ENCODE measurements at places on chromosomes 13 and 19.

DNA sequence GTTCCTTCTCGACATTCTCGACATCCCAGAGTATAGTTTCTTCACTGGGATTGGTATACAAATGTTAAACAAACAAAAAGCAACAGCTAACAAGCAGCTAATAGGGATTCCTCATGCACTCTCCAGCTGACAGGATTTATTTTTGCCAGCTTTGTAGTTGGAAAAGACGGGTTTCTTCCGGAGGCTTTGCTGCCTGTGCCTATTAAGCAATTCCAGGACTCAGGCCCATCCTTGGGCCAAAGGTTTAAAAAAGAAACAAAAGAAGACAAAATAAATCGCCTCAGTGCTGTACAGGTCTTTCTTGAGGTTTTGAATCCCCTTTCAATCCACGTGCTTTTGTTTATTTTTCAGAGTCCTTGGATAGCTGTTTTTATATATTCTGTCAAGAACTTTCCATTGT, 1414.5 kb upstream of the PCDH9 start:
- no peak for DNase-seq

- no peak for DNase-seq
Measured at GRCh38 chr13:77521194-77521593, 14.3 kb upstream of the SCEL start.

DNA sequence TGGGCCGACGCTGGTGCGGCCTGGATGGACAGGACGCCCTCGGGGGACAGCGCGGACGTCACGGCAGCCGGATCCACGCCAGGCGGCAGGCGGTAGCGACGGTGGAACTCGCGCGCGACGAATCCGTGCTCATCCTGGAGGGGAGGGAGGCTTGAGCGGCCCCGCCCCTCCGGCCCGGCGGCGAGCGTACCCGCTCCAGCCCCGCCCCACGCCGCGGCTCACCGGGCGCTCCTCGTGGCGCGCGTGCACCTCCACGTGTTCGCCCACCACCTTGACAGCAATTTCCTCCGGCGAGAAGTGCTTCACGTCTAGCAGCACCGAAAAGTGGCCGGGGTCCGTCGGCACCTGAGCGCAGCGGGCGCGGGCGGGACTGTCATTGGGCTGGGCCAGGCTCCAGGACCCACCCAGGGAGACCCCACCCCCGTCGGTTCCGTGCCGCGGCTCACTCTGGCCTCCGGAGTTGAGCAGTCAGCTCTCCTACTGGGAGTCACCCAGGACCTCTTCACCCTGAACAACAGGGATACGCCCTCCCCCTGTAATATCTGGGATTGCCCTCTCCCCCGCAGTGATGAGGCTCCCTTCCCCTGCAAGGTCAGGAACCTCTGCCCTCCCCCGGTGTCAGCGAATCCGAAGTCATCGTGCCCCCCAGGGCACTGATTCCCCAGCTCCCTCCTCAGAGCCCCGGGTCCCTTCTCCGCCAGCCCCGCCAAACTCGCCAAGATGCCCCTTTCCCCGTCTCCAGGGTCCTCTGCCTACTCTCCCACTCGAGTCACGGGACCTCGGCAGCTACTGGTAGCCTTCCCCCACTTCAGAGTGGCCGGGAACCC, 1.1 kb downstream of the HSPB6 start:
- DNase-seq: no peak

- peak; percentile 81 for DNase-seq
Measured at GRCh38 chr19:29528350-29528945, 2.7 kb downstream of the VSTM2B start.

DNA sequence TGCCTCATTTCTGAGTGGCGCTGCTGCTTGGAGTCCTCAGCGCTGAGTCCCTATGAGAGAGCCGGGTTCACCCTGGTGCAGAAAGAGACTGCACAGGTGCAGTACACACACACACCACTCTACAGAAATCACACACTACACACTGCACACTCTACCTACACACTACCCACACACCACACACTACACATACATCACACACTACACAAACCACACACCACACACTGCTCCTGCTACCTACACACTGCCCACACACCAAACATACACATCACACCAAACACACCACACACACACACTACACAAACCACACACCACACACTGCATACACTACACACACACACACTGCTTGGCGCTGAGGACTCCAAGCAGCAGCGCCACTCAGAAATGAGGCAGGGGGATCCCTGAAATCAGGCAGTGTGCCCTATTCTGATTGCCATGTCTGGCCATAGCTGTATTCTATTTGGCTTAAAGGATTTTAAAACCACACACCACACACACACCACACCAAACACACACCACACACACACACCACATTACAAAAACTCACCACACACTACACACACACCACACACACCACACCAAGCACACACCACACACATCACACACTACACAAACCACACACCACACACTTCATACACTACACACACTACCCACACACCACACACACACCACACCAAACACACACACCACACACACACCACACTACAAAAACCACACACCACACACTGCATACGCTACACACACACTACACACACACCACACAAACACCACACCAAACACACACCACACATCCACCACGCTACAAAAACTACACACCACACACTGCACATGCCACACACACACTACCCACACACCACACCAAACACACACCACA, 4.9 kb downstream of the MAG start:
- no peak for DNase-seq

- DNase-seq: peak; percentile 30
Measured at GRCh38 chr13:101150998-101151397, 265.3 kb downstream of the NALCN start.

DNA sequence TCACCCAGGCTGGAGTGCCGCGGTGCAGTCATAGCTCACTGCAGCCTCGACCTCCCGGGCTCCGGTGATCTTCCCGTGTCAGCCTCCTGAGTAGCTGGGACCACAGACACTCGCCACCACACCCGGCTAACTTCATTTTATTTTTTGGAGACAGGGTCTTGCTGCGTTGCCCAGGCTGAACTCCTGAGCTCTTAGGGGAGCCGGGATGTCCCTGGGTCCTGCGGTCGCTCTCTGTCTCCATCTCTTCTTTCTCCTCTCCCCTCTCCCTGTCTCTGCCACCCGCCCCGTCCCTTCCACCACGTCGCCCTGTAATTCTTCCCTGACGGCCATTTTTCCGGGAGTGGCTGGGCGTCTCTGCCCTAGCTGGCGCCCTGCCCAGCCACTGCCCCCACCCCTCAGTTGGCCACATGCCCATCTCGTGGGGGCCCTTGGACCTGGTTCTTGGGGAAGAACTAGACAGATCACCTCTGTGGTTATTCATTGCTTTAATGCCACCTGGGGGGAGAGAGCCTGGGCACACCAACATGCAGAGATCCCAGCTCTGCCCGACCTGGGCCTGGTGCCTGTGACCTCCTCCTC, 18.9 kb downstream of the ARID3A start:
- no peak for DNase-seq

- DNase-seq: no peak
Measured at GRCh38 chr13:90882551-90882950, 464.9 kb upstream of the MIR17HG start.

DNA sequence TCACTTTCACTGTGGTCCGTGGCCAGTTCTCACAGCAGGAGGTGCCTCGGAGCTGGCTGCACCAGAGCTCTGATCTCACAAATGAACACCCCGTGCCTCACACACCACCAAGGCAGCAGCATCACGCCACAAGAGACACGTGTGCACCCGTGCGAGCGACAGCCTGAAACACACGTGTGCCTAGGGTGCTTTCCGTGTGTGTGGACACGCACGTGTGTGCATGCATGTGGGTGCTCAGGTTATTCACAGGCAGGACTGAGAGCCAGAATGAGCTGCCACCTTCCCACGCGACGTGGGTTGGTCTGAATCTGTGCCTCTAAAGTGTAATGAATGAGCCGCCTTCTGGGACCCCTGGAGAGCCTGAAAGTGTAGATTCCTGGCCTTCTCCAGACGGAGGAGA, 67.6 kb upstream of the C13orf46 start:
- DNase-seq: no peak

GRCh38 chr13:49925881-49926418, 10.2 kb downstream of the SPRYD7 start:
- DNase-seq: no peak

GRCh38 chr13:85665286-85665685, 133.9 kb downstream of the SLITRK6 start:
- DNase-seq: no peak

DNA sequence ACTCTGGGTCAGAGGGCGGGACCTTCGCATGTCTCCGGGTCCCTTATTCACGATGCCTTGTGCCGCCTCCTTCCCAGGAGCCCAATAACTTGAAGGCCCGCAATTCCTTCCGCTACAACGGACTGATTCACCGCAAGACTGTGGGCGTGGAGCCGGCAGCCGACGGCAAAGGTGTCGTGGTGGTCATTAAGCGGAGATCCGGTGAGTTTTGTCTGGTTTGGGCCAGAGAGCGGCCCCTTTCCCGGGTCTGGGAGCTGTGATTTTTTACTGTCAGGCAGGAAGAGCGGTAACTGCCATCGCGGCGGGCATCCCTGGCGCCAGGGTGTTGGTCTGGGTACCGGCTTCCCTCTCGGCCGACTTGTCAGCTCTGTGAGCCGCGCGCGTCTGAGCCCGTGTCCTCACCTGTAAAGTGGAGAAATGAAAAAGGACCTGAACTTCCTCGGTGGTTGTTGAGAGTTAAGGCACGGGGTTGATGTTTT, 800 bp downstream of the RPL28 start:
- no peak for DNase-seq

- no peak for DNase-seq
Measured at GRCh38 chr19:335072-335471, 9.5 kb downstream of the MIER2 start.

DNA sequence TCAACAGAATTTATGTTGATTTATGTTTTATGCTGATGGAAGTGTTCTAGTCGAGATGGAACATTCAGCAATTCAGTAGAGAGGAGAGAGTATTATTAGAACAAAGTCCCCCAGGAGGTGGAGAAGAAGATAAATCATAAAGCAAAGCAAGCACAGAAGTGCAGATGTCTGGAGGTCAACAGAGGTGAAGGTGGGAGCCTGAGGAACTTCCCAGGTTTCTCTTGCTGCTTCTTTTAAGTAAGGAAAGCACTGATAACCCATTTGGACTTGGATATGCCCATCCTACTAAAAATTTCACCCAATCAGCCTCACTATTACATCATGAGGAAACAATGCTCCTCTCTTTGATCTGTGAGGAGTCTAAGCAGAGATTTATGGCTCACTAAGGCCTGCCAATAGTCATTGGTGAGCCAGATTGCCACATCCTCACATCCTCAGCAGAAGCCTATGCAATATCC, 98.8 kb downstream of the EPSTI1 start:
- no peak for DNase-seq

- peak; percentile 68 for DNase-seq
Measured at GRCh38 chr19:13987101-13987890, 18.8 kb downstream of the RFX1 start.

GRCh38 chr19:30419568-30420180, 47.5 kb downstream of the ZNF536 start:
- peak; percentile 75 for DNase-seq

GRCh38 chr19:47445937-47446402, 25.7 kb downstream of the SLC8A2 start:
- no peak for DNase-seq

DNA sequence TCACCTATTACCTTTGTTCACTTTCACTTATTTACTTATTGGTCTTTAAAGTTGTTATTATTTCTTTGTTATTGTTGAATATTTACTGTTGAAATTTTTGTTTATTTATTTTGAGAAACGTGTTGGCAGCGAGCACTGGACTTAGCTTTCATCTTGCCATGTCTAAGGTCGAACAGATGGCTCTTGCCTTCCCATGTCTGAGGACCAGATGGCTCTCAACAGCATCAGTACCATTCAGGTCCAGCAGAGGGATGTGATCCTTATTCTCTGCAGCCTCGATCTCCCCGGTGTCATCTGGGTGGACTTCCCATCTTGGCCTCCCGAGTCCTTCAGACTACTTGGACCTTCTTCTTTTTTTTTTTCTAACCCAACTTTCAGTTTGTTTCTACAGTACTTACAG, 1437.6 kb downstream of the UQCRFS1 start:
- DNase-seq: no peak

- DNase-seq: no peak
Measured at GRCh38 chr13:88217372-88217771, 546.2 kb downstream of the SLITRK5 start.

- peak; percentile 16 for DNase-seq
Measured at GRCh38 chr13:77386880-77387606, 60.1 kb upstream of the MYCBP2 start.

- DNase-seq: no peak
Measured at GRCh38 chr13:51932231-51932630, 70.5 kb downstream of the CCDC70 start.

DNA sequence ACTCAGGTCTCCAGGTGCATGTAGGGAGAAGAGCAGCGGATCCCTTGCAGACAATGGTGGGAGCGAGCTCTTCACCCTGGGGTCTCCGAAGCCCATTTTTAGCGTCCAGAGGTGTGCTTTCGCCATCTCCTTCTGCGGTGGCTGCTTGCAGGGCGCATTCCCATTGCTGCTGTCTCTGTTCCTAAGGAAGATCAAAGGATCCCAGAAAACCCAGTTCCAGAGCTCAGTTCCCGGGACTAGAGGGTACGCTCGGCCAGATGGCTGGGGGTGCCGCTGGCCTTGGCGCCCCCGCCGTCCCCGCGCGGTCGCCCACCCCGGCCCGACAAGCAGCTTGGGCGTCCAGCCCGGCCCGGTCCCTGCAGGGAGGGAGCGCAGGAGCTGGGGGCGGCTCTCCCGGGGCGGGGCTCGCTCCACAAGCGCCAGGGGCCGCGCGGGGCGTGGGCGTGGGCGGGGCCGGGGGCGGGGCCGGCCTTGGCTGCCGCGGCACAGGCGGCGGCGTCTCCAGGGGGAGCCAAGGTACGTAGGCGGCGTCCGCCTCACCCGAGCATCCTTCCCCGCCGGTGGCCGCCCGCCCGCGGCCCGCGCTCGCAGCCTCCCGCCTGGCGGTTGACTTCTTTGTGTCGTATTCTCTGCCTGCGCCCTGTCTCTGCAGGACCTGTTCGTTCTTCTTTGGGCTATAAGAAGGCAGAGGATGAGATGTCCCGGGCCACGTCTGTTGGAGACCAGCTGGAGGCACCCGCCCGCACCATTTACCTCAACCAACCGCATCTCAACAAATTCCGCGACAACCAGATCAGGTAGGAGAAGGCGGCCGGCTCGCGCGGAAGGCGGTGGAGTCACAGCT, 96.8 kb downstream of the ATP8A2 start:
- peak; percentile 43 for DNase-seq

DNA sequence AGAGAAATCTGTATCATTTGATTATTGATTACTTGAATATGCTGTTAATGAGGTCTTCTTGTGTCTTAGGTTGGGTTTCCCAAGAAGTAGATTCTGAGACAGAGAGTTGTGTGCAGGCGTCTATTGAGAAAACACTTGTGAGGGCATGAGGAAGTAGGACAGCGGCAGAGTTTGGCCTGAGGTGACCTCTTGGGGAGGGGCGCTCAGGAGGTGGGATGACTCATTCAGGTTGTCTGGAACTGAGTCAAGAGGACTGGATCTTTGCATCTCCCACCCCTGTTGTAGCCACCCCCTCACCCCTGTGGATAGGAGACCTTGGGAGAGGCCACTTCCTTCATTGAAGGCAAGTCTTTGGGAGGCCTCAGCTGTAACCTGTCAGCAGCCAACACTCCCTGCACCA, 35.2 kb upstream of the WDFY2 start:
- no peak for DNase-seq

Measured in globus pallidus (tissue), 1 donor.